ENCODE measurements at places on chromosomes 3 and 15.

DNA sequence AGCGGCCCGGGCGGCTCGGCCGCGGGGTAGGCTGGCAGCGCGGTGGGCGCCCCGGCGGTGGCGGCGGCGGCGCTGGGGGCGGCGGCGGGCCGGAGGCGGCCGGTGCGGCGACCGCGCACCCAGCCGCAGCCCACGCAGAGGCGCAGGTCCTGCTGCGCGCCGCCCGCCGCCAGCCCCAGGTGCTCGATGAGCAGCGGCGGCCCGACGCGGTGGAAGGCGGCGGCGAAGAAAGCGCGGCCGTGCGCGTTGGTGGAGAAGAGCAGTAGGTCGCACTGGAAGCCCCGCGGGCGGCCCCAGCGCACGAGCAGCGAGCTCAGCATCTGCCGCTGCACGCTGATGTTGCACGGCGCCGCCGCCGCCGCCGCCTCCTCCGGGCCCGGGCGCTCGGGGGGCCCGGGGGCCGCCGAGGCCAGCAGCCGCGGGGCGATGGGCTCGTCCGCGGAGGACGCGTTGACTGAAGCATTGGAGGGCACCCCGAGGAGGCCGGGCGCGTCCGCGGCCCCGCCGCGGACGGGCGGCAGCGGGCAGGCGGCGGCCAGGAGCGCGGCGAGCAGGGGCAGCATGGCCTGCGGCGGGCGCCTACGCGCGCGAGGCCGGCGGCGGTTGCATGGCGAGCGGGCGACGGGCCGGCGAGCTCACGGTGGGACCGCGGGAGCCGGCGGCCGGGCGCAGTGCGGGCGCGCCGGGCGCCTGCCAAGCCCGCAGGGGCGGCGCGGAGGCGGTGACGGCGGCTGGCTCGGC, 452 bp downstream of the TMEM158 start:
- DNase-seq: no peak

DNA sequence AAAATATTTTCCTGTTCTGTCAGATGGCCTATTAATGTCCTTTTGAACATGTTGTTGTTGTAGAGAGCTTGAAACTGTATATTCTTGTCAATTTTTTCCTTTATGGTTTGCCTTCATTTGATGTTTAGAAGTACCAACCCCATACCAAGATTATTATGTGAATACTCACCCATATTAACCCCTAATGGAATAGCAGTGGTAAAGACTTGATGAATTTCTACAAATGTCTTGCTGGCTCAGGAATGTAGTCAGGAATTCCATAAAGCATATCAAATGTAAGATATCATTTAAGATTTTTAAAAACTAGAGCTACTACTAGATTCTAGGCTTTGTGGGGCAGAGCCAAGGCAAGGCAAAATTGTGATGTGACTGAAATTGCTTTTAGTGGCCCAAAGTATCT, 30.0 kb downstream of the MYO5A start:
- no peak for DNase-seq

DNA sequence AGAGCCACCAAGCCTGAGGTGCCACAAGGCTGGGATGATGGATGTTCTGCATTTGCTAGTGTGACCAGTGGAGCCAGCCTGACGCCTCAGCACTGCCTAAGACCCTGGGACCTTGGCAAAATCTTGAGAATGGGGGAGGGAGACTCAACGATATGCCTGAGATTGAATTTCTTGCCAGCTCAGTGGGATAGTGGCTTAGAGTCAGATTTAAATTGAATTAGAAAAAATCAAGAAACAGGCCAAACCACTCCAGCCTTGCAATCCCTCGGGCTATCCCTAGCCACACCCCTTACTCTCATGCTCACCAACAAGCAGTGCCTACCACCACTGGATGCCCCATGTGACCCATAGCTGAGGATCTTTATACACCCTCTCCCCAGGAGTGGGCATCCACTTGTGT, 18.7 kb upstream of the PDE8A start:
- no peak for DNase-seq

GRCh38 chr3:47151836-47152235, 12.1 kb downstream of the SETD2 start:
- DNase-seq: no peak

GRCh38 chr3:159923336-159923735, 65.3 kb upstream of the IL12A start:
- no peak for DNase-seq

- peak; percentile 4 for DNase-seq
Measured at GRCh38 chr3:142353571-142353970, 94.3 kb downstream of the XRN1 start.

GRCh38 chr15:66563126-66563525, 2.7 kb downstream of the LCTL start:
- no peak for DNase-seq

DNA sequence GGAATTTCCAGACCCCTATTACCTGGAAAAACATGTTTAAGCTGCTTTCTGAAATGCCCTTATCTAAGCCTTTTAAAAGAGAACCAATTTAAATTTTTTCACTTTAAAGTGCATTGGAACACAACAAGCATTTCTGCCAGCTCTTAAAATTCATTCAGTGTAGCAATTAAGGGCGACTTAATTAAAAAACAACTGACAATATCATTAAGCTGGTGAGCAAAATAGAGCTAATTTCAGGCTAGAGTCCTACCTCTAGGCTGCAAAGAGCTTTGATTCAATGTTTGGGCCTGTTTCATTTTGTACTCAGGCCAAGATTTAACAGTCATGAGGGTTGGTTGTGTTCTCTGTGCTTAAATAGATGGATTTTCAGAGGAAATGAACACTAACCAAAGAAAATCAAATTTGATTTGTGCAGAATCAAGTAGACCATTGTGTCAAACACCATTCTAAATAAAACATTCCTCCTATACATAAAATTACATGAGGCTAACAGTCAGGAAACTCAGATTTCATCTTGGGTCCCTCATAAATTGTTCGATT, 114.6 kb downstream of the TMEM108 start:
- DNase-seq: no peak
